ENCODE measurements at places on chromosomes 1 and 21. TPM values are rescaled to one million over a fixed set of nuclear protein-coding genes. Genes with fewer than 3 reads are reported as not detected.

Gene MRPL9
- 130 TPM for total RNA-seq

Gene COL8A2
- total RNA-seq: under 0.01 TPM

Gene PKP1
- total RNA-seq: not detected

Gene SAMSN1
- 9.4 TPM for total RNA-seq

Gene EPHA10
- not detected for total RNA-seq

Gene ADGRL4
- total RNA-seq: 82.2 TPM

Gene AGMAT
- 2.3 TPM for total RNA-seq

Measured in epithelial cell of umbilical artery (primary cell).